Amniotic stem cell (primary cell): ENCODE measurements at places on chromosomes 12 and 14.

- DNase-seq: no peak
These were observed 130.1 kb downstream of the ST8SIA1 start for GRCh38 chr12:22204391-22204790.

GRCh38 chr12:22656376-22656775 is 31.4 kb downstream of the ETNK1 start:
- DNase-seq: no peak

- DNase-seq: no peak
These were observed 75.6 kb upstream of the USP44 start for GRCh38 chr12:95626854-95627253.

DNA sequence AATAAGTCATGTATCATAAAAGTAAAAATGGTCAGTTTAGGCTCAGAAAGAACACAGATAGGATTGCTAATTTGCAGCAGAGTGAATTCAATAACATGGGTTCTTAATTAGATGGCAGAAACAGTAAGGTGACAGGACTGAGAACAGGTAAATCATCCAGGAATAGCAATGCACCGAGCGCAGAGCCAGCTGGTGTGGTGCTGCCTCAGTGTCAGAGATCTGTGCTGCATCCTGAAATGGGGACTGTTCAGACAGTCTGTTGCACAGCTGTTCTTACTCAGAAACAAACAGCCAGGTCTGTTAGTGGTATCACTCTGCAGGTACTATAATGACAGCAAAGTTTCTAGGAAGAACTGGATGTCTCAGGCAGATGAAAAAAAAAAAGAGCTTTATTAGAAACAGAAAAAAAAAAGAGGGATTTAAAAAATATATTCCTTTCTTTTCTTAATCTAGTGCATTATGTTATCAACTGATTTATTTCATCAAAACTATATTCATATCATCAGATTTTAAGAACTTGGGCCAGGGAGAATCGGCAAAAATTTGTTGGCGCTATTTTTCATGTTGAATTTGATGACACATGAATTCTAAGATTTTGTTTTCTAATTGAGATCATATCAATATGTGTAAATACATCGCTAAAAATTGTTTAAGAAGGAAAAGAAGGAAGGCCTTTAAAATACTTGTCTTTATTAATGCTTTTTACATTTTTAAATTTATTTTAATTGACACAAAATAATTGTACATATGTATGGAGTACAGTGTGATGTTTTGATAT is 501.8 kb downstream of the PRKD1 start:
- no peak for DNase-seq

DNA sequence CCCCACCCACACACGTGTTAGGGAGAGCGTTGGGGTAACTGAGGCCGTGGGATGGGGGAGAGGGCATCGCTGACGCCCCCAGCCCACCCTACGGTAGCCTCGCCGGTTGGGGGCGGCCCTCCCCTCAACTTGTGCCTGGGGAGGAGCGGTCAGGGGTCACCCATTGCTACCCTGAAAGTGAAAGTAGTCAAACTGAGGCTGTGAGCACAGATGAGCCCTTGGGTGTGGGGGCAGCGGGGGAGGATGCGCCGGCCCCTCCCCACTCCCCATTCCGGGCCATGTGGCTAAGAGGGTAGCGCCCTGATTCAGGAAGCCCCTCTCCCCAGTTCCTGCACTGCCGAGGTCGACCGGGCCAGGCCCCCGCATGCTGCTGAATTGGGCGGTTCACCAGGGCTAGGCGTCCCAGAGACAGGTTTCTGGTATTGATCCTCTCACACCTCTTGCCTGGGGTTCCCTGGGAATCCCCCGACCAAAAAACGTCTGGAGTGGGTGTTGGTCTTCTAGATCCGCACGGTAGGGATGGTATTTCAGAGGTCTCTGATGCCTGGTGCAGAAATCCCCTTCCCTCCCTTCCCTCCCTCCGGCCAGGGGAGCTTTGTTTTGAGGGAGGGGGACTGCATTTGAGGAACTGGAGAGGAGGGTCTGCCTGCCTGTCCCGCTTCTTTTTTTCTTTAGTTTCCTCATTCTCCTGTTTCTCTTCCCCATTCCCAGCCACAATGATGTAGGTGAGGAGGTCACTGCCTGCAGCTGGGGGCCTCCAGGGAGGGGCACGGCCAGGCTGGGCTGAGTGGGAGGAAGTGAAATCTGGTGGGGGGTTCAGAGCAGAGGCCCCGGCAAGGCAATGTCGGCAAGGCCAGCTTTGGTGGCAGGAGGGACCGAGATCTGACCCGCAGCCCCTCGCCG is 1.0 kb downstream of the SH2B3 start:
- DNase-seq: no peak

- DNase-seq: no peak
These were observed 123.4 kb downstream of the CCDC91 start for GRCh38 chr12:28313631-28314030.

GRCh38 chr14:51576879-51577278 is 74.8 kb upstream of the FRMD6 start:
- DNase-seq: no peak

GRCh38 chr12:54612225-54612750 is 22.4 kb downstream of the LACRT start:
- DNase-seq: no peak

GRCh38 chr14:104446611-104447010 is 133.0 kb upstream of the C14orf180 start:
- DNase-seq: no peak

DNA sequence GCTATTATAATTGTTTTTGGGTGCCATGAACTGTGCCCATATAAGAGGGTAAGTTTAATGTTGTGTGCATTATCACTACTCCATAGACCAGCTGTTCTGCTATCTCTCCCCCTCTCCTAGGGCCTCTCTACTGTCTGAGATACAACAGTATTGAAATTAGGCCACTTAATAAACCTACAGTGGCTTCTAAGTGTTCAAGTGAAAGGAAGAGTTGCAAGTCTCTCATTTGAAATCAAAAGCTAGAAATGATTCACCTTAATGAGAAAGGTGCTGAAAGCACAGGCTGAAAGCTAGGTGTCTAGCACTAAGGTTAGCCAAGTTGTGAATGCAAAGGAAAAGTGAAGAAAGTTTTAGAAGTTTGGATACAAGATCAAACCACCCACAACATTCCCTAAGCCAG is 168.0 kb downstream of the SLC16A7 start:
- no peak for DNase-seq

DNA sequence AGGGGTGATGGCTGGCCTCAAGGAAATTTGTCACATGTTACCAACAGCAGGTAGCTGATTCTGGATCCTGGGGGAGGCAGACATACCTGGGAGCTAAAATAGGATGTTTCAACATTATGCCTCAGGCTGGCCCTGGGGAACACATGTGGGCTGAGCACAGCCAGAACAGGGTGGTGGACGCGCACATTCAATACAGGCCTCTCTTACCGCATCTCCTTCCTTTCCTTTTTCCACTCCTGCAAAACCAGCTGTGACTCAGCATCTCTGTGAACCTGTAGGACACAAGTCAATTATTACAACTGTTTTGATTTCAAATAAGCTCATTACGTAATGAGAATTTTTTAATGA is 61.0 kb downstream of the NT5DC3 start:
- DNase-seq: no peak

DNA sequence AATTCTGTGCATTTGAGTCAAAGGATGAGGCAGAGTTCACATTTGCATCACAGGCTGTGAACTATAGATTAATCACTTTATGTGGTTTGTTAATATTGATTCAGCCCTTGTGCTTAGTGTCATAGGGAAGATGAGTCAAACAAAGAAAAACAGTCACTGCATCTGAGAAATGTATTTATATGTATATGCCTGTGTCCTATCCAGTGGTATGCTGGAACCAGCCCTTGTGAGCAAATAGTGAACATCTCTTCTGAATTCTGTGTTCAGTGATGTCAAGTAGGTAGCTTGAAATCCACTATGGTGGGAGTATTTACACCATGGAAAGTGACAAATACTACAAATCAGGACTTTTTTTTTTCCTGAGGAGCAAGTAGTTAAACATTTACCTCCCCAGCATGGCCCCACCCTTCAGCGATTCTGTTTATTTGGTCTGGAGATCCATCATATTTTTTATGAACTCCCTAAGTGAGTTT is 128.5 kb downstream of the HMGA2 start:
- no peak for DNase-seq

DNA sequence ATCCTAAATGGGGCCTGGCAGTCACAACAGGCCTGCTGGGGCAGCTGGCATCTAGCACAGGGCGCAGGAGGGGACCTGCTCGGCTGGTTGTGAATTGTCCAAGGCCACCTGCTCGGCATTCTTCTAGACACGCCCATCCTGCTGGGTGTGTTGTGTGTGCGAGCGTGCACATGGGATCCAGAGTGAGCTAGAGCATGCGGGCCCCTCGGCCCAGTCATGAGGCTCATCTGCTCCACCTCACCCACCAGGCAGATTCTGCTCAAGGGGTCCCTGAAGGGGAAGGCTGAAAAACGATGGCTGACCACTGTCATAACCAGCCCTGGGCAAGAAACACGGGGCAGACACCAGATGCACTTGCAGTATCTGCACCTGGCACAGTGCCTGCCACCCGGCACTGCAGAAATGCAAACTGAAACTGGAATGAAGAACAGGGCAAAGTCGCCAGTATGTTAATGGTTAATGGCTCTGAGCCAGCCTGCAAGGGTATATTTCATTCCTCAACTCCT is 31.8 kb downstream of the MAX start:
- no peak for DNase-seq

GRCh38 chr12:66279123-66279712 is 23.1 kb upstream of the HELB start:
- no peak for DNase-seq

DNA sequence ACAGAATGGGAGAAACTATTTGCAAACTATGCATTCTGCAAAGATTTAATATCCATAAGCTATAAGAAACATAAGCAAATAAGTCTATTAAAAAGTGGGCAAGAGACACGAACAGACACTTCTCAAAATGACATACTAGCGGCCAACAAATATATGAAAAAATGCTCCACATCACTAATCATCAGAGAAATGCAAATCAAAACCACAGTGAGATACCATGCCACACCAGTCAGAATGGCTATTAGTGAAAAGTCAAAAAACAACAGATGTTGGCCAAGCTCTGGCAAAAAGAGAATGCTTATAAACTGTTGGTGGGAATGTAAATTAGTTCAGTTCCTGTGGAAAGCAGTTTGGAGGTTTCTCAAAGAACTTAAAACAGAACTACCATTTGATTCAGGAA is 121.3 kb downstream of the KCNMB4 start:
- DNase-seq: no peak

DNA sequence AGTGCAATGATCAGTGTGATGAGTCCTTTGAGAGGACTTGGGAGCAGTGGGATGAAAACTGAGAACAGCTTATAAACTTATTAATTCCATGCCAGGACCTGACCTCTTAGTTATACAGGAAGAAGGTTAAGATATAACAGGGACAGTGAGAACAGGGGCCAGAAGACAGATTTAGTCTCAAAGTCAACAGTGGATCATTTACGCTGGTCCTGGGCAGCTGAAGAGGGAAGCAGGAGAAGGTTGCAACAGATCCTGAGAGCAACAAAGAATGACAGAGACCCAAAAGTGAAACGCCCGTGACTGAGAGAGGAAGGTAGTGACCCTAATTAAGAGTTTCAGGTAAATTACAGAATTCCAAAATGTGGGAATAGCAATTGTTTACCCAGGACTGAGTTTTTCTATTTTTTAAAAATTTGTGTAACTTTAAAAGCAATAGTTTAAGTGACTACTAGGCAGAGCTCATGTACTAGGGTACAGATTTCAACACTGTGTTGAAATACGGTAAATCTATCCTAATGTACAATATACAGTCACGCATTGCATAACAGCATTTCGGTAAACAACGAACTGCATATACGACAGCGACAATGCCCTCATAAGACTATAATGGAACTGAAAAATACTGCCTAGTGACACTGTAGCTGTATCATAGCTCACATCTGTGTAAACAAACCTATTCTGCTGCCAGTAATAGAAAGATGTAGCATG is 77.7 kb upstream of the GNPNAT1 start:
- no peak for DNase-seq

- no peak for DNase-seq
These were observed 43.6 kb downstream of the SPATS2 start for GRCh38 chr12:49410818-49411217.

- DNase-seq: no peak
These were observed 32.0 kb downstream of the CCNK start for GRCh38 chr14:99513183-99513694.

GRCh38 chr14:25121337-25122129 is 71.6 kb upstream of the STXBP6 start:
- peak; percentile 67 for DNase-seq

- DNase-seq: no peak
These were observed 1.8 kb downstream of the PLBD2 start for GRCh38 chr12:113359939-113360748.

DNA sequence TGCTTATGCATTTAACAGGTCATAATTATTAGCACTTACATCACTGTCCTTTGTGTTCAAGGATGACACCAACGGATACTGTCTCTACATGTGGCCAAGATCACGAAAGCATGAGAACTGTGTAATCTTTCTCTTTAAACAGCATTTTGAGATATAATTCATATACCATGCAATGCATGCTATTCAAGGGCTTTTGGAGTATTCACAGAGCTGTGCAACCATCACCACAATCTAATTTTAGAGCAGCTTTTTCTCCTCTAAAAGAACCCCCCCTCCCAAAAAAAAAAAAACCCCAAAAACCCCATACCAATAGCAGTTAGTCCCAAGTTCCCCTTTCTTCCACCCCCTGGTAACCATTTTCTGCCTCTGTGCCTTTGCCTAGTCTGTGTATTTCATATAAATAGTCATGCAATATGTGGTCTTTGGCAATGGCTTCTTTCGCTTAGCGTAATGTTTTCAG is 60.6 kb downstream of the SPRING1 start:
- no peak for DNase-seq

- no peak for DNase-seq
These were observed 979.8 kb downstream of the VRK1 start for GRCh38 chr14:97776890-97777558.
